Mucosa of gallbladder (tissue), 1 donor: ENCODE measurements at places on chromosomes 2 and 18. TPM values are rescaled to one million over a fixed set of nuclear protein-coding genes. Genes with fewer than 3 reads are reported as not detected.

GRCh38 chr2:32358111-32358482 lies 1.3 kb downstream of the BIRC6 start:
- no peak for DNase-seq

DNA sequence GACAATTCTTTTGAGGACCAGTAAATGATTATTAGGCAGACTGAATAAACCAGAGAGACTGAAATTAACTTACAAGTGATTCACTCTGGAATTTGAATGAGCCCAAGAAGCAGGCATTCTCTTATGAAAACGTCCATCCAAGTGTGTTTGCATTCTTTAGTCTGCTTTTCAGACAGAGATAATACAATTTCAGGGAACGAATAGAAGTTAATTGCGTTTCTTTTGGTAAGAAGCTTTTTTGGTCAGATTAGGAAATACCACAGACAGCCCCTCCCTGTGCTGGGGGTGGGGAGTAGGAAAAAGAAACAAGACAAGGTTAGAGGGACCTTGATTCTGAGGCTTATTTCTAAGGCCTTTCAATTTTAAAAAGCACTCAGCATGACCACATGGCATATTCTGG lies 874.4 kb downstream of the SUCLG1 start:
- no peak for DNase-seq

DNA sequence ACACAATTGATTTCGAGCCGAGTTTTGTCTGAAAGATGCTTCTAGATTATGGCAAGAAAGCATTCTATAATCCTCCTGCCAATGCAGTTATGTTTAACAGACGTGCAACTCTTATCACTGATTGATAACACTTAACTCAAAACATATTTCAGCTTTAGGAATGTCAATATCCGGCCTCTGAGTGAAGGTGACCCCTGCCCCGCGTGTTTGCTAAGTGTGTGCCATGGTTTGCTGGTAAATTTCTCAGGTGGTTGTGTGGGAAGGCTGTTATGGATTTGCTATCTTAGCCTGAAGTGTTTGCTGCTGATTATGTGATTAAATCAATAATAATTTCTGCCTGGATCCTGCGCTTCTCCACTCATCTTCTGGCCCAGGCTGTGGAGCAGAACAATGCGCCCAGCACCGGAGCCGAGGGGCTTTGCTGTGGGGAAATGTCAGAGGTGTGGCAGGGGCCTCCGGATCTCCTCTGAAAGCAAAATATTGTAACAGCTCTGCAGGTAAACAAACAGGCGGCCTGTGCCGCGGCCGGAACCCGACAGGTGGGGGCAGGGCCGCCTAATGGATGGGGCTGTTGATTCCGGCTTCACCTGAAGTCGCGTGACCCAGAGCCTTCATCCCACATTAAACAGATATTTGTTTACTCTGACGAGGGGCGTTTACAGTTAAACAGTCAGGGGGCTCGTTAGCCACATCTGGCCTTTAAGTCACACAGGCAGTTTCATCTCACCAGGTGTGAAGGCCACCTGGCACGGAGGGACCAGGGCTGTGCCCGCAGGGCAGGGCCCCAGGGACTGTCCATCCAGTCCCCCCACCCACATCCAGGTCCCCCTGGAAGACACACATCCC lies 210.7 kb upstream of the SALL3 start:
- peak; percentile 86 for DNase-seq

The CAVIN2 gene
- 138 TPM for total RNA-seq

GRCh38 chr18:28086670-28087552 lies 90.0 kb downstream of the CDH2 start:
- peak; percentile 36 for DNase-seq

The UGT1A4 gene
- 5.2 TPM for total RNA-seq

GRCh38 chr2:71602581-71602980 lies 149.2 kb downstream of the DYSF start:
- no peak for DNase-seq
